ENCODE measurements at places on chromosomes 7 and 10.

- peak; percentile 68 for DNase-seq
Measured at GRCh38 chr7:2680792-2681490, 7.1 kb upstream of the AMZ1 start.

- no peak for DNase-seq
Measured at GRCh38 chr7:39510864-39511354, 55.3 kb upstream of the YAE1 start.

DNA sequence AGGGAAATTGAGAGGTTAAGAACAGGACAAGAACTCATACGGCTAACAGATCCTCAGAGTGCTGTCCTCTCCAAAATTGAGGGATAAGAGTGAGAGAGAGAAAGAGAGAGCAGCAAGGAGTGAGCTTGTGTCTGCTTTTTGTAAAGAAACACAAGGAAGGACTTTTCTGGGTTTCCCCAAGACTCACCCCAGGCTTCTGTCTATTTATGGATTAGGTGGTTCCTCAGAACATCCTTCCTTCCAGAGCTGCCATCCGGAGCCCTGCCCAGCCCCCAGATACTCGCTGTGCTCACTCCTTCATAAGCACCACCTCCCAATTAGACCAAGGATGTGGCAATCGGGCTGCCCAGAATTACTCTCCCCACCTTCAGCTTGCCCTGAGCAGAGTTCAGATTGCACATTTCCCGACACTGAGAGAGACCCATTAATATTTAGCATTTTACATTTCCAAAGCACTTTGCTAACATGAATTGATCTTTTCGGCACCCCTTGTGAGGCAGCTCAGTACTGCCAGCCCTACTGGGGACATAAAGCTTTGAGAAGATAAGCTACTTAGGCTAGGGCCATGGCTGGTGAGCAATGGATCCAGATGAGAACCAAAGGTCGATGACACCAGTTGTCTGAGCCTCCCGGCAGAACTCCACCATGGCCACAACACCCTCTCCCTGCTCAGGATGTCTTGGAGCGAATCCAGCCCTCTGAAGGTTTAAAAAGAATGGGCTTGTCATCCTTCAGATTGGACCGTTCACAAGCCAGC lies 19.2 kb upstream of the R3HCC1L start:
- no peak for DNase-seq

GRCh38 chr7:50197549-50197948 lies 104.5 kb upstream of the ZPBP start:
- DNase-seq = peak; percentile 76

DNA sequence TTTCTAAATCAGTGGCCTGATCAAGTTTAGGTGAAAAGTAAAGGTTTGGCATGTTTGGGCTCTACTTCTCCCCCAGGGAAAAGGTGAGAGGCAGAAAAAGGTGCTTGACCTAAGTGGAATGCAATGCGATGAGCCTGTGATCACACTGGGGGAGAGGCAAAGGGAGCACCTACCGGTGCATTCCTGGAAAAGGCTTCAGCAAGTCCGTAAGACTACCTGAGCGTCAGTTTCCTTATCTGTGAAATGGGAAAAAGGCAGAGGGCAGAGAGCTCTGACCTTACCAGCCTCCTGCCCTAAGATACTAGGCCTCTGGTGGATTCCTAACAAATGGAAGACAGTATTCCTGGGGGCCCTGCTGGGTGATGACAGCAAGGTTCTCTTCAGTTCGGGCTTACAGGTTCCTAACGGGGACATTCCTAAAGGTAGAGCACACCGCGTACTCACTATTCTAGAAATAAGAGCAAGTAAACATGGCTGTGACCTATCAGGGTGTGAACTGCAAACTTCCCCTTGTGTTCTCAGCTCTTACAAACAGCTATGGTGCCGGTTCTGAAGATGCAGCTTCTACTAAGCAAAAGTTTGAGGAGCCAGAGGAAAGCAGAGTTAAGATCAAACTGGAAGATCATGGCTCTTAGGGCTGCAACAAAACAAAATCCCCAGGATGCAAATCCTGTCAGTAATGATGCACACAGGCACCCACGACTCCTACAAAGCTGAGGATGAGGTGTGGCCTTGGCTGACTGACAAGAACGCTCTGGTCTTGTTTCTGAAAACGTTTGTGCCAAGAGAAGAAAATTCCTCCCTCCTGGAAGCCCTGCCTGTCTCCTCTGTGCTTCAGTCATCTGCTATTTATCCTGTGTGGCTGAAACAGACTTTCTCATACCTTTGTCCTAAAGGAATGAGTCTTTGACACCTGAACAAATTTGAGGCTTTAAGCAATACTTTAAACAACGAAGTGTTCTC lies 13.3 kb upstream of the ACSL5 start:
- DNase-seq = no peak

DNA sequence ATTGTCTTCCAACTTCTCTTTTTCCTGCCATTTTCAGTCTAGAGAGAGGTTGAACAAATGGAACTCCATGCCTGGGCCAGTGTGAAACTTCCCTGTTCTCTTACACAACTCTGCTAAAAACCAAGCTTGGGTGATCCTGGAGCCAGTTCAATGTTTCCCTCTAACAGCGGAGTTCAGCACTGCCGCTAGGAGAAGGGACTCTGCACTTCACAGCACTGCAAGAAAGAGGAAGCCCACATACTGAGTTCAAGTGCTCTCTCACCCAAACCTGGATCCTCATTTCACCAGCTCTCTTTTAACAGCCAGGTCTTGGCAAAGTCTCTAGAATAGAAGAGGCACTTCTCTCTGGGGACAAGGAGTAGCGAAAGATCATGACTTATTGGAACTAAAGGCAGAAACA lies 18.8 kb downstream of the FOXI2 start:
- no peak for DNase-seq

DNA sequence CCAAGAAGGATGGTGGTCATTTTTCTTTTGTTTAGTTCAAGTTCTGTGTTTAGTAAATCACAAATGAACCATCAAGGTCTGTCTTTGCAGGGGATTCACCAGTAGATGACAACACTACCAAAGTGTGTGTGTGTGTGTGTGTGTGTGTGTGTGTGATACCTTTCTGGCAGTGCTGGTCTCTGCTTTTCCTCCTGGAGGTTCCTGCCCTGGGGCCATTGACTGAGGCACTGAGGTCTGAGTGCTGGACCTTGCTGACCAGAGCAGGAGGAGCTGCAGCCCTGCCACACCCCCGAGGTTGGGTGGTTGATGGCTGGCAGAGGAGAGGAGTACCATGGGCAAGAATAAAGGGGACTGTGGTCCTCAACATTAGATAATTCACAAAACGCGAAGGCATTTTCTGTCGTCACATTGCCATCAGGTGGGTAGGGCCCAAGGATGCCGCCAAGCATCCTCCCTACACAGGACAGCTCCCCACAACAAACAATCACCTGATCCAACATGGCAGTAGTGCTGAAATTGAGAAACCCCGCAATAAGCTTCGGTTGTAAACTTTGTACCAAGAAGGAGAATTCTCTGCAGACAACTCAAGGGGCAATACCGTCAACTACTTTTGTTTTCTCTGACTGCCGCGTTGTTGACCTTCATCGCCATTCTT lies 49.5 kb upstream of the PRSS58 start:
- no peak for DNase-seq

DNA sequence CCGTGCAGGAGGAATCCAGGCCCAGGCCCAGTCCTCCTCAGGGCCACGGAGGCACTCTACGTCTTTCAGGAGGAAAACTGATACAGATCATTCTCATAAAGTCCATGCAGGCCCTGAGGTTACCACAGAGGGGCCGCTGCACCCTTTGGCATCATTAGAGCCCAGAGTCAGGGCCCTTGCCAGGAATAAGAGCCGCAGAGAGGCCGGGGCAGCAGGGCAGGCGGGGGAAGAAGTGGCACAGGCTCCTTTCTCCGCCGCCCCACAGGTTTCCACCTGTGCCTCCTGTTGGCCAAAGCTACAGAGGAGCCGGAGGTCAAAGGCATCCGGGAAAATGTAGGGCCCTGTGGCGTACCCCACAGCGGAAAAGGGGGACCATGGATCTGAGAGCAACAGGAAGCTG lies 366.6 kb upstream of the SHH start:
- DNase-seq = no peak

GRCh38 chr7:54904130-54904529 lies 114.7 kb upstream of the EGFR start:
- no peak for DNase-seq

DNA sequence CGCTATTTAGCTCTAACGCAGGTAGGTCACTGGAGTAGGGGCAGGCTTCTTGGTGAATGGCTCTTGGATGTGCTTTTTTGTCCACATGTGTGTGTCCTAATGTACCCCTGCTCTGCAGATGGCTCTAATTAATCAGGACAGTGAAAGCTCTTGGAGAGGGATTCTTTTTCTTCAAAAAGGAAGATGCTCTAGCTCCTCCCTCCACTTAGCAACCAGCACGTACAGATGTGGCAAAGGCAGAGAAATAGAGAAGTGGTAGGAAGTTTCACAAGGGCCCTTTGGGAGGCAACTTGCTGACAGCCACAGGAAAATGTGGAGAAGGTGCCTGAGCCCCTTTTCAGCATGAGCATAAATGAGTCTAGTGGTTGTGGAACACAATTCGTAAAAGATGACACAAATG lies 221.7 kb downstream of the PLXNA4 start:
- DNase-seq = no peak

DNA sequence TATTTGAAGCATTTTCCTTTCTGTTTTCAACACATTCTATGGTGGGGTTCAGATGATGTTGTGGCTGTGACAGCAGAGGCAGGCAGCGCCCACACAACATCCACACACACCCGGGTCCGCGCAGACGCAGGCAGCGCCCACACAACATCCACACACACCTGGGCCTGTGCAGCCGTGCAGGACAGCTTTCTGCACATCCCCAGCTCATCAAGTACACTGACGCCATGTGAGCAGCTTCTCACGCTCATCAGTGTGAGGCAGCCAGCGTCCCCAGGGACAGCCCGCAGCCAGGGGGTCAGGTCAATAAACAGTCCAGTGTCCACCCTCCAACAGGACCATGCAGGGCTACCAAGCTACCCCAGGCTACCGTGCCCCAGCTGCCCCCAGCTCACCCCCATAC lies 272.8 kb upstream of the TCERG1L start:
- no peak for DNase-seq

- DNase-seq = no peak
Measured at GRCh38 chr7:152551304-152552036, 115.7 kb upstream of the KMT2C start.

- no peak for DNase-seq
Measured at GRCh38 chr7:7228967-7229366, 46.6 kb downstream of the C1GALT1 start.

DNA sequence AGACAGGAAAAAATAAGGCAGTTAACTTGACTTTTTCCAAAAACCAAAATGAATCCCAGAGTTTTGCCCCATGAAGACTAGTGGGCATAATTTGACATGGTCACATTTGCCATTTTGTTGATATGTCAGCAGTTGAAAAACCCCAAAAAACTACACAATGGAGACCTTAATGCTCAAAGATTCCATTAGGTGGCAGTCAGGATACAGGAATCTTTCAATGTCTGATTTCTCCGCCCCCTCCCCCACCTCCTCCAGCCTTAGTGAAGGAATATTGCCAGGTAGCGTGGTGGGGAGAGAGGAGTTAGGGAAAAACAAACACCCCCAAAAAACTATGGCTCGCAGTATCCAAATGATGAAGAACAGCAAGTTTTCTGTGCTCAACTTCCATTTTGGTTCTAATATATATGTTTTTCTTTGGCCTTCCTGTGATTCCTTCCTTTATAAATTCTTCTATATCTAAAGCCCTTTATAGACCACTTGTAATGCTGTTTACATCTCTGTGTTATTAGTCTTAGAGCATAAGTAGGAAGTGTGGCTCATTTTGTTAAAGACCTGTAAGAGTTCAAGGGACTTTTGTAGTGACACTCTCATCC lies 6.7 kb upstream of the SMNDC1 start:
- DNase-seq = peak; percentile 45

- no peak for DNase-seq
Measured at GRCh38 chr7:121084748-121085336, 96.3 kb downstream of the CPED1 start.

- no peak for DNase-seq
Measured at GRCh38 chr7:44793919-44794318, 2.6 kb upstream of the PPIA start.

DNA sequence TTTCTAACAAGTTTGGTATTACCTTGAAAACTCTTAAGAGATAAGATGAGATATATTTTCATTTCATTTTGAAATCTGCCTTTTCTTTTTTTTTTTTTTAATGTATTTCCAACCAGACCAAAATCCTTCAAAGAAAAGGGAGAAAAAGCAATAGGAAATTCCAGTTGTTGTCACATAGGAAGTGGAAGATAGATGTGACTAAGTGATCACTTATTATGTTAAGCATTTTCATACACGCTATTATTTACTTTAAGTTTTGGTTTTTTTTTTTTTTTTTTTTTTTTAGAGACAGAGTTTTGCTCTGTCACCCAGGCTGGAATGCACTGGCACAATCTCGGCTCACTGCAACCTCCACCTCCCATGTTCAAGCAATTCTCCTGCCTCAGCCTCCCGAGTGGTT lies 197.2 kb upstream of the FRMD4A start:
- DNase-seq = no peak

- no peak for DNase-seq
Measured at GRCh38 chr10:76874176-76874575, 763.4 kb downstream of the KCNMA1 start.

- no peak for DNase-seq
Measured at GRCh38 chr7:158111049-158111751, 476.4 kb downstream of the PTPRN2 start.

All from activated naive CD8-positive, alpha-beta T cell treated with anti-CD3 and anti-CD28 coated beads, Interleukin-2, amount 50 U/mL, for 24 hours (primary cell).